Stimulated activated CD4-positive, alpha-beta T cell treated with anti-CD3 and anti-CD28 coated beads, Interleukin-15, amount 100 ng/mL, for 1 hour (primary cell): ENCODE measurements at places on chromosomes 7 and 10.

DNA sequence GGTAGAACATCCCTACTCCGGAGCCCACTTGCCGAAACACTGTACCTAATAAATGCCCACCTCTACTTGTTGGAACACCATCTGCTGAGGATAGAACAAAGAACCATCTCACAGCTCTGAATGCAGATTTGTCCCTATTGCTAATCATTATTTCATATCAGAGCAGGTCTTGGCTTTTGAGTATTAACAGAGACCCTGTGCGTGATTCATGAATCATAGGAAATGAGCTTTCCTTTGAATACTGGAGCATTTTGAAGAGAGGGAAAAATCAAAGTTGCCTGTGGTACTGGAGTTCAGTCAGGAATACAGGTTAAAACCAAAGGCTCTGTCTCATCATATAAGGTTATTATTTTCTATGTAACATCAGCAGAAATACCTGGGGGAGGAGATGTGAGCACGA is 1132.3 kb downstream of the XPNPEP1 start:
- DNase-seq, result no peak

GRCh38 chr7:151014950-151015349 is 9.3 kb downstream of the ATG9B start:
- no peak for DNase-seq

DNA sequence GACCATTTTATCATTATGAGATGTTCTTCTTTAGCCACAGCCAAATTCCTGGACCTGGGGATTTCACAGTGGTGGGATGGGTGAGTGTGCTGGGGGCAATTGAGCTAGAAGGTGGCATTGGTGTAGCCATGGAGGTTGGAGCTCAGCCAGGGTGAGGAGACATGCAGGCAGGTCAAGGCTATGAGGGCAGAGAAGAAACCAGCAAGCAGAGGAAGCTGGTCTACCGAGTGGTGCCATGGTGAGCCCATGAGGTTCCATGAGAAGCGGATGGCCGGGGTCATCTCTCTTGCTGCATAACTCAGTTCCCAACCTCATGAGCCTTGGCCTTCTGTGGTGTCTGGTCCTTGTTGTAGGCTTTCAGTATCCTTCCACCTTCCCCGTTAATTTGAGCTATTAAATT is 91.4 kb downstream of the CARD11 start:
- no peak for DNase-seq

DNA sequence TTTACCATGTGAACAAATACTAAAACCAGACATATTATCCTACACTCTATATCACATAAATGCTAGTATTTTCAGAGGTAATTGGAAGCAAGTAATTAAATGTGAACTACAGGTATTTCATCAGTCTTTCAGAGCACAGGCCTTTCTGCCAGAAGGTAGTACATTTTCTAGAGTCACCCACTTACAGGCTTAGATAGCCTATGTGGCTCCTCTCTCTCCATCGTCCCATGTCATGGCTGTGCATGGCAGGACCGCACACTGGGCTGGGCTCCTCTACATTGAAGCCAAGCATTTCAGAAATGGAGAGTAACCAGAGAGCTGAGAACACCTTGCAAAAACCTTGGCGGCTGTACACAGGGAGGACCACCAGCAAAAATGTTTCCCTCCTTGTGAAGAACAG is 49.7 kb downstream of the GFRA1 start:
- no peak for DNase-seq

- DNase-seq, result no peak
These were observed 270.6 kb upstream of the MAGI2 start for GRCh38 chr7:79723833-79724618.

- DNase-seq, result no peak
These were observed 151.5 kb upstream of the PDE1C start for GRCh38 chr7:32221736-32222135.

GRCh38 chr10:132366006-132366405 is 31.0 kb upstream of the PWWP2B start:
- no peak for DNase-seq

DNA sequence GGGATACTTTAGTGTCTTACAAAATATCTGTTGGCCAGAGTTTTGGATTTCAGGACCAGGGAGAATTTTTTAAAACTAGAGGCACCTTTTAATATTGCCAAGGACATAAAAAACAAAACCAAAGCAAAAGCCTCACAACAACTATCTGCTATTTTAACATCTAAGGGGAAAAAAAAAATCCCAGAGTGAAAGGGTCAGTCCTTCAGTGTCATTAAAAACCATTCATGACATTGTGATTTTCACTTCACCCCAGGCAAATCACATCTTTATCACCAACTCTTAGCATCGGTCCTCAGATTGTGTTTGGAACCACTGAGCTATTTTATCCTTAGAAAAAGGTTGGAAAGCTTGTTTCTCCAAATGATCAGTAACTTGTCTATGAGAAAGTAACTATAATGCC is 10.7 kb downstream of the CEP41 start:
- no peak for DNase-seq

GRCh38 chr7:44330331-44330730 is 4.9 kb upstream of the CAMK2B start:
- DNase-seq, result no peak

DNA sequence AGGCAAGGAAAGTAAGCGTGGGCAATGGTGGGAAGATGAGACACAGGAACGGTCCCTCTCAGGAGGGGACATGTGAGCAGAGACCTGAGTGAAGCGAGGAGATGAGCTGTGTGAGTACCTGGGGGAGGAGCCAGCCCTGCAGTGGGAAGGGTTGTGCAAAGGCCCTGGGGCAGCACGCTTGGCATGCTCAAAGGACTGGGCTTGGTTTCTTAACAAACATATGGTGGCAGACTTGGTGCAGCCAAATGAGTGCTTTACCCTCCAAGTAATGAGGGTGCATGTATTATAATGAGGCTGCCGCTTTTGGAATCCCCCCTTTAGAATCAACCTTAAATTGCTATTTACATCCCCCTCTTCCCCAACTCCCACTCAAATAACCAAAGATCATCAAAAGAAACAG is 152.7 kb upstream of the FRMD4A start:
- DNase-seq, result no peak

GRCh38 chr7:106424476-106425016 is 139.8 kb upstream of the NAMPT start:
- DNase-seq, result no peak

DNA sequence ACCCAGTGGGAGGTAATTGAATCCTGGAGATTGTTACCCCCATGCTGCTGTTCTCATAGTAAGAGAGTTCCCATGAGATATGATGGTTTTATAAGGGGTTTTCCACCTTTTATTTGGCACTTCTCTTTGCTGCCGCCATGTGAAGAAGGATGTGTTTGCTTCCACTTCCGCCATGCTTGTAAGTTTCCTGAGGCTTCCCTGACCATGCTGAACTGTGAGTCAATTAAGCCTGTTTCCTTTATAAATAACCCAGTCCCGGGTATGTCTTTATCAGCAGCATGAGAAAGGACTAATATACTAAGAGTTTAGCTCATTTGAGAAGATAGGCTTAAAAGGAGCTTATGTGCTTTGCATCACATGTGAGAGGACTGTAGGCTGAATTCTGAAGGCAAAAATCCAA is 29.3 kb downstream of the TMEM248 start:
- DNase-seq, result no peak

GRCh38 chr7:147412109-147412508 is 1178.5 kb upstream of the C7orf33 start:
- no peak for DNase-seq

DNA sequence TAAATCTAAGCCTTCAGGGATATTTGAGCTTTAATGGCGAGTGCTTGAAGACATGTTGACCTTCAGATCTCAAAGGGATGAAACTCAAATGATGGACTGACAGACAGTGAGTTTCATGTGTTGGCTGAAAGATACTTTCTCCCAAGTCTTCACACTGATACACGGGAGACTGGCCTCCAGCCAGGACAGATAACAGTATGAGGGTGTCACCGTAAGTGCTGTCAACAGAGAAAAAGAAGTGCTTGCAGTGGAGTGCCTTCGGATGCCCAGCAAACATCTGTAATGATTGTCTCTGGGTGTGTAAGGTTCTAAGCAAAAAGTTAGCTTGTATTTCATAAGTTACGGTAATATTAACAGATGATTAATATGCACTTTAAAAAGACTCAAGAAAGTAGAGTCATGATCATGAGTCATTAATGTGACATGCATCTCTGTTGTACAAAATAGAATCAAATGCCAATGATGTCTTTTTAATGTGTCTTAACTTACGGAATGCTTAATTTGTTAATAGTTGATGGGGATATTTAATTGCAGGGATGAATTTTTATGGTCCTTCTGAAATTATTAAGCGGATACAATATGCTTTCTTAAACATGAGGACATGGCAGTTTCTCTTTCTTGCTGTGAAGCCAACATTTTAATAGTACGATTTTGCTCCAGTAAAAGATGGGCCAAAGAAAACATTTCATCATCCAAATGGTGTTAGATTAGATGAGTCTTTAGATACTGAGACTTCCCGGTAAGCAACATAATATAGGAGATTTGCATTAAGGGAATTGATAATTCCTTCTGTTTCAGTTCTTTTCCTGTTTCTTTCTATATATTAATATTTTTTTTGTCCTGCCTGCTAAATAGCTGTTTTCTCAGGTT is 292.5 kb downstream of the GALNT17 start:
- no peak for DNase-seq

- DNase-seq, result no peak
These were observed 107.5 kb downstream of the ITGB8 start for GRCh38 chr7:20438248-20438647.

GRCh38 chr10:73086816-73087215 is 9.8 kb downstream of the P4HA1 start:
- no peak for DNase-seq

DNA sequence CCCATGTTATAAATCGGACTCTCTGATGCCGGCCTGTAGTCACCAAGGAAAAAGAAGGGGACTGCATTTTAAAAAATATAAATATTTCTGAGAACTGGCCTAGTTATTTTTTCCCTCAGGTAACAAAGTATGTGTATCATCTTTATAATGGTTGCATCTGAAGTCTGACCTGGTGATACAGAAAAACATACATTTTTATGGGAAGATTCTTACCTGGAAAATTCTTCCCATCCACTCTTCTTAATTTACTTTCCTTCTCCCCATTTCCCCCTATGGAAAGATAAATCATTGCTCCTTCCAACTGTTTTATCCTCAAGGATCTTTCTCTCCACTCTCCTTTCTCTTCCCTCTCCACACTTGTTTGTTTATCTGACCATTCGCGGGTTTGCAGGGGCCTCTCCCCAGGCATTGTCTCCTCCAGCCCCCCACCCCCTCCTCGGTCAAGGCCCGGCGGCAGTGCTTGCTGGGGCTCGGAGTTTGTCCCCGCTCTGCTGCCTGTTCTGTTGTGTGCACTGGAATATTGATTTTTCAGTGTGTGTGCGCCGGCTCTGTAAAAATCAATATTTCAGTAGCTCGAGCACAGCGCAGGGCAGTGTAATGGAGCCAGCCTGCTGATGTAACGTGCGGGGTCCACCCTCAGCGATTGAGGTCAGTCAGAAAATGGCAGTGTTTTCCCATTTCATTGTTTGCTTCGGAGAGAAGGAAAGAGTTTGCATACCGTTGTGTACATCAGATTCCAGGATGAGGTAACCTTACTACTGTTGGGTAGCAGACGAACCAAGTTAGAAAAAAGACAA is 199.5 kb upstream of the NFE2L3 start:
- no peak for DNase-seq

- no peak for DNase-seq
These were observed 30.4 kb upstream of the BMPER start for GRCh38 chr7:33874943-33875342.

- DNase-seq, result no peak
These were observed 19.7 kb downstream of the BNIP3 start for GRCh38 chr10:131961777-131962662.

- DNase-seq, result no peak
These were observed 122.3 kb downstream of the PPP1R3A start for GRCh38 chr7:113796557-113796956.

GRCh38 chr10:102121739-102122372 is 1.7 kb upstream of the LDB1 start:
- DNase-seq, result no peak

DNA sequence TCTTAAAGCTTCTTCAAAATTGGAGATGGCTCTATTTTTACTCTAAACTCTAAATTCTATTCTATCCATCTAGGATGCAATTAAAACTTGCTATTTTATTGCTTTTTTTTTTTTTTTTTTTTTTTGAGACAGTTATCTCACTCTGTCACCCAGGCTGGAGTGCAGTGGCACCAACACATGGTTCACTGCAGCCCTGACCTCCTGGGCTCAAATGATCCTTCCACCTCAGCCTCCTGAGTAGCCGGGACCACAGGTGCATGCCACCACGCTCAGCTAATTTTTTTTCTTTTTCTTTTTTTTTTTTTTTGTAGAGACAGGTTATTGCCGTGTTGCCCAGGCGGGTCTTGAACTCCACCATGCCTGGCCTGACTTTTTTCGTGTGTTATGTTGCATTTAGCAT is 41.2 kb downstream of the DNAJC1 start:
- DNase-seq, result no peak

- no peak for DNase-seq
These were observed 297.9 kb upstream of the KLF6 start for GRCh38 chr10:4082861-4083260.

DNA sequence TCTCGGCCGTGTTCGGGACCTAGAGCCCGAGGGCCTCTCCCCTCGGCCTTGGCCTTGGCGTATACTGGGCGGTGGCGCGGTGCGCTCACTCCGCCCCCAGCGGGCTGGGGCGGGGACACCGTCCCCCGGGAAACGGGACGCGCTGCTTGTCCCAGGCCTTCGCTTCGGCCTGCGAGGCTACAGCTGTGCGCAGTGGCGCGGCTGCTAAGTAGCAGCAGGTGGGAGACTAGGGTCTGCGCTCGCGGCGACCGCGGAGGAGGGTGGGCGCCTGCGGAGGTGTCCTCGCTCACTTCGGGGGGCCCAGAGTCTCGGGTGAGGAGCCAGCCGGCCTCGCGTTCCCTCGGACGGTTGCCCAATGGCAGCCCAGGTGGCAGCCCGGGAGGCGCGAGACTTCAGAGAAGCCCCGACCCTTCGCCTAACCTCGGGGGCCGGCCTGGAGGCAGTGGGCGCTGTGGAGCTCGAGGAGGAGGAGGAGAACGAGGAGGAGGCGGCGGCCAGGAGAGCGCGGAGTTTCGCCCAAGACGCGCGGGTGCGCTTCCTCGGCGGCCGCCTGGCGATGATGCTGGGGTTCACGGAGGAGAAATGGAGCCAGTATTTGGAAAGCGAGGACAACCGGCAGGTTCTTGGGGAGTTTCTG is at the start of gene DNAH11:
TSS of gene DNAH11 (plus strand) at position 149 of the 637 bp plus-strand sequence. CDS start at position 356, 207 bp downstream.
- DNase-seq, result no peak

DNA sequence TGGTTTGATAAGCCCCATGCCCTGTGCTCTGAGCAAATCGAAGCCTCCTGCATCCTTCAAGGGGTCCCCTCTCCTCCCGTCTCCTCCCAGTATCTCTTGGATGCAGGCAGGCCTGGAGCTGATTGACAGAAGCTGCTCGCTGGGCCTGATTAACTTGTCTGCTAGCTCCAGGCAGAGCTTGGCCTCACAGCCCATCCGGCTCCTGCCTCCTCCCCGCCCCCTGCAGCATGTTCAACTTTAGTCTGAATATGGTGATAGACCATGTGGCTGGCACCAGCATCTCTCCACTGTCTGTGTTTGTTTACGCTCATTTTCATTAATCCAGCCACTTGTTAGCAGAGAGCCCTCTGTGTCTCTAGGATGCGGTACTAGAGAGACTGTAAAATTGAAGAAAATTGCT is 432.2 kb downstream of the DPP6 start:
- DNase-seq, result no peak
